ENCODE measurements at places on chromosomes 7 and 10. TPM values are rescaled to one million over a fixed set of nuclear protein-coding genes. Genes with fewer than 3 reads are reported as not detected.
A peak's percentile ranks its signal among the peaks of the same experiment; 100 is the strongest.

GRCh38 chr10:63115732-63116383, 17.3 kb upstream of the NRBF2 start:
- H3K27me3 ChIP-seq, result peaks cover 15% of the 10 kb centered on the region
- H3K27ac ChIP-seq, result no peak overlapping the region
- no peak overlapping the region for H3K4me3 ChIP-seq
- H3K36me3 ChIP-seq, result no peaks in the 10 kb centered on the region

DNA sequence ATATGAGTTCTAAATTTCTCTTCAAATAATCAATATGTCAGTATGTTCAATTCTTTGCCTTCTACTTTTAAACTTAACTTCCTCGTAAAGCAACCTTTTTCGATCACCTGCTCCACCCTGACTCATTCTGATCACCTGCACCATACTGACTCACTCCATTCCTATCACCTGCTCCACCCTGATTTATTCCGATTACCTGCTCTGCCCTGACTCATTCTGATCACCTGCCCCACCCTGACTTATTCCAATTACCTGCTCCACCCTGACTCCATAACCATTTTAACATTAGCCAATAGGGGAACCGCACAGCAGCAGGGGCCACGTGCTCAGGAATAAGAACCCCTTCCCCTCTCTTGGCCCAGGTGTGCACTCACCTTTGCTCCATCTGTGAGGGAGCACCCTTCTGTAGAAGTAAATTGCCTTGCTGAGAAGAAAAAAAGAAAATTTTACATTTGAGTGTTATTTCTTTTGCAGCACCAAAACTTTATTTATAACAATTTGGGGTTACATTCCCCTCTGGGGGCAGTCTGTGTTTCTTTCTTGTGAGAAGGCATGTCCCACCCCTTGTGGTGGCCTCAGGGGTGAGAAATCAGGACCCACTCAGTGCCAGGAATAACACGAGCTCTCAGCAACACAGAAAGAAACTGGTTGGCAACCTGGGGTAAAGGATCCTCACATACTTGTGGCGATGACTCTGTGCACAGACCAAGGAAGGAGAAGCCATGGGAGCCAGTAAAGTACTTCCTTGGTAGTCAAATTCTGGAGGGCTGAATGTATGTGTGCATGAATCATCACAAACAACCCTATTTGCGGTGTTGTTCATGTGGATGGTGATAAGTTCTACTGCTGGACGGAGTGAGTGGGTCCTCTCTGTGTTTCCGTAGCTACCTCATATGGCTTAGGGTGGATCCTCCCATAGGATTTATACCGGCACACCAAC, 29.4 kb upstream of the PPP1R9A start:
- no peak overlapping the region for H3K27ac ChIP-seq
- H3K27me3 ChIP-seq, result no peaks in the 10 kb centered on the region
- no peak overlapping the region for H3K4me3 ChIP-seq
- DNase-seq, result no peak
- no peaks in the 10 kb centered on the region for H3K4me1 ChIP-seq
- H3K36me3 ChIP-seq, result no peaks in the 10 kb centered on the region

- H3K4me1 ChIP-seq, result peaks cover 67% of the 10 kb centered on the region
- H3K36me3 ChIP-seq, result peaks cover 23% of the 10 kb centered on the region
- peak; percentile 71 for DNase-seq
- peak overlapping the region; percentile 51 for H3K4me3 ChIP-seq
These were observed 137.2 kb downstream of the ARID5B start for GRCh38 chr10:62038609-62039190.

DNA sequence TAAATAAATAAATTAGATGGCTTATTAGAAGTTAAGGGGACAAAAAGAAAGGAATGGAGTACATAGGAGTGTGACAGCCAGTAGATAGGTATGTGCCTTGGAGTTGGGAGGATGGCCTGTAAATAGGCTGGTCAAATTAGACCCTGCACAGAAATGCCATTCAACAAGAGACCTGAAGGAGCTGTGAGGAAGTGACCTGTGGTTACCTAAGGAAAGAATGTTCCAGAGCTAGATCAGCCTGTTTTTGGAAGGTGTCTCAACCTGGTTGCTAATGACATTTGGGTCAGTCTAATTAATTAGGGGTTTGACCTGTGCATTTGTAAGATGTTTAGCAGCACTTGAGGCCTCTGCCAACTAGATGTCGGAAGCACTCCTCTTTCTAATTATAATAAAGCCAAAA, 315.3 kb upstream of the PLXDC2 start:
- H3K27me3 ChIP-seq, result no peaks in the 10 kb centered on the region
- no peaks in the 10 kb centered on the region for H3K36me3 ChIP-seq
- no peak overlapping the region for H3K4me3 ChIP-seq
- DNase-seq, result no peak
- H3K4me1 ChIP-seq, result no peaks in the 10 kb centered on the region

DNA sequence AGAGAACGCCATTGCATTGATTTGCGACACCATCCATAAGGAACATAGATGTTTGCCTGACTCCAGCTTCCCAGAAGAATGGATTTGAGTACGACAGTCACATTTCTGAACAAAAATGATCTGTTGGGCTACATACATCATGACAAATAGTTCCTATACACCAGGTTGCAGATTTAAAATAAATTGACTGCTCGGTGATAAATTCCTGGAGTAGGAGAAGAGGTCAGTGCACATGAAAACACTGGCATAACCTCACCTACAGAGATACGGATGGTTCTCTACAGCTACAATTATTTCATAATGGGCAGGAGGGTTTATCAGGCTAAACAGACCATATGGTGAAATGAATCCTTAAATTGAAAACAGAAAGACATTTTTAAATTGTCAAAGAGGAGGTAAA, 316.5 kb upstream of the ADARB2 start:
- no peaks in the 10 kb centered on the region for H3K4me1 ChIP-seq
- no peak overlapping the region for H3K27ac ChIP-seq

GRCh38 chr7:14288701-14289100, 299.2 kb upstream of the ETV1 start:
- DNase-seq, result no peak
- no peaks in the 10 kb centered on the region for H3K36me3 ChIP-seq
- no peaks in the 10 kb centered on the region for H3K4me1 ChIP-seq
- no peak overlapping the region for H3K27ac ChIP-seq

DNA sequence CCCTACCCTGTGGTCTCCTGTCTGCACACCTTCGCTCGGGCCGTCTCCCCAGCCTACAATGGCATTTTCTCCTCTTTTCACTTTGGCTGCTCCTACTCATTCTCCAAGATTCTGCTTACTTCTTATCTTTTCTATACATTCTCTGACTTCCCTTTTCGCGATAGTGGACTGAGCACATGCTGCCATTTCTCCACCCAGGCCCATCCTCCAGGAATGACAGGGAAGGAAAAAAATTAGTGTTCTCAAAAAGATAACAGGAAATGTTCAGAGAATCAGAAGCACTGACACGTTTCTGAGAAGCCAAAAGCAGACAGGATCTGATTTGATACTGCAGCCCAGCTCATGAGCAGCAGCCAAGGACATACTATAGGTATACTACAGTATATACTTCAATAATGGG, 6.4 kb upstream of the ANXA11 start:
- peaks cover 20% of the 10 kb centered on the region for H3K4me1 ChIP-seq
- H3K27ac ChIP-seq, result no peak overlapping the region
- no peak for DNase-seq
- no peak overlapping the region for H3K4me3 ChIP-seq

GRCh38 chr10:34575882-34576281, 239.2 kb downstream of the PARD3 start:
- H3K27ac ChIP-seq, result no peak overlapping the region
- H3K4me1 ChIP-seq, result no peaks in the 10 kb centered on the region
- H3K4me3 ChIP-seq, result no peak overlapping the region
- no peak for DNase-seq
- H3K27me3 ChIP-seq, result no peaks in the 10 kb centered on the region

DNA sequence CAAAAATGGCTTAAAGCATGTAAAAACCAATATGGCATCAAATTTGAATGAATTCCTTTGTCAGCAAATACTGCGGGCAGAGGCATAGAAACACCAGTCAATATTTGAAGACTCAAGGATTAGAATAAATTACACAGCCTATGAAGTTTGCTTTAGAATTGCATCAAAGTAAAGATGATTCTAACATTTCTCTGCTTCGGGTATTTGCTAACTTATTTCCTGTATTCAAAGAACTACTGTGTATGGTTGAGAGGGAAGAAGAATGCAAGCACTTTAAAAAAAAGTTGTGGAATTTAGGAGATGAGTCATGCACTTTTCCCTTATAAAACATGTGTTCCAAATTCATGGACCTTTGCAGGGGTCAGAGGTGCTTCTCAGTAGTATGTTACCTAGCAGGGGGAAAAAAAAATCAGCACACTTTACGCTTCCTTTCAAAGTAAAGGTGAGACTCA, 90.1 kb downstream of the PIP4K2A start:
- peaks cover 81% of the 10 kb centered on the region for H3K4me1 ChIP-seq
- no peaks in the 10 kb centered on the region for H3K27me3 ChIP-seq
- peaks cover 20% of the 10 kb centered on the region for H3K36me3 ChIP-seq
- peak overlapping the region; percentile 71 for H3K27ac ChIP-seq
- no peak for DNase-seq

The ASB15 gene
- not detected for total RNA-seq

The PSMC2 gene
- 208 TPM for total RNA-seq

The SYT15 gene
- 1.5 TPM for total RNA-seq

The CRYGN gene
- not detected for total RNA-seq

The ANKRD30A gene
- total RNA-seq, result not detected
